ENCODE measurements at places on chromosomes 16 and 17.

DNA sequence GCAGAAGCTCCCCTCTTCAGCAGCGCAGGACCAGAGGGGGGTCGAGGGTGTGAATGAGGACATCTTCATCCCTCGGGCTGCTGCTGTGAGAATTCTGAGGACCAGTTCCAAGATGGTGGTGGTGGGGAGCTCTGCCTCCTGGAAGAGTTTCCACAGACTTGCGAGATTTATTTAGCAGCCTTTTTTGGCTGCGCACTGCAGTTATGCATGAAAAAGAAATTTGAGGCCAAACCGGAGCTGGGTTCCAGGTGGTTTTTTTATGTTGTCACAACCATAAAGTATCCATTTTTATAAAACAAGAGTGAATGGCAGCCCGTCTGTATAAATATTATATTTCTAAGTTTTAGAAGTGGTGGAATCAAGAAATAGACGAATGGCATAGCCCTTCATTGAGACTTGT lies 76.9 kb upstream of the CLEC18A start:
- no peak for DNase-seq

GRCh38 chr17:58047376-58048150 lies 35.7 kb upstream of the DYNLL2 start:
- no peak for DNase-seq

- no peak for DNase-seq
Measured at GRCh38 chr17:60077672-60078519, 825 bp downstream of the HEATR6 start.

DNA sequence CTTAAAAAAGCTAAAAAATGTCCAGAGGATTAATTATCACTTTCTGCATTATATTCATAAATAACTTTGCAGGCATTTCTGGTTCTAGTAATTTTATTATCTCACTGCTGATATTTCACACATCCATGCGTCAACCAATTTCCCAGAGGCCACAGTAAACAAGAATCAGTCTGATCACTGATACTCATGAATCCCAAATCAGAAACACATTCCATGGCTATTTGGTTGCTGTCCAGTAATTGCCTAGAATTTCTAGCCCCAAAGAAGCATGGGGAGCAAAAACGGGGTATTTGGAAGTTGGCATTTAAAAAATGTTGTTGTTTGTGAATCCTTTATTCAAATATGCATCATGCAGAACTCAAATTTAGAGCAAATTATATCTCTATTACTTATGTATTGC lies 244.8 kb downstream of the CDH8 start:
- DNase-seq, result no peak

- no peak for DNase-seq
Measured at GRCh38 chr17:39650121-39650579, 13.2 kb downstream of the STARD3 start.

- DNase-seq, result no peak
Measured at GRCh38 chr16:9903-10665, 43.3 kb downstream of the POLR3K start.

DNA sequence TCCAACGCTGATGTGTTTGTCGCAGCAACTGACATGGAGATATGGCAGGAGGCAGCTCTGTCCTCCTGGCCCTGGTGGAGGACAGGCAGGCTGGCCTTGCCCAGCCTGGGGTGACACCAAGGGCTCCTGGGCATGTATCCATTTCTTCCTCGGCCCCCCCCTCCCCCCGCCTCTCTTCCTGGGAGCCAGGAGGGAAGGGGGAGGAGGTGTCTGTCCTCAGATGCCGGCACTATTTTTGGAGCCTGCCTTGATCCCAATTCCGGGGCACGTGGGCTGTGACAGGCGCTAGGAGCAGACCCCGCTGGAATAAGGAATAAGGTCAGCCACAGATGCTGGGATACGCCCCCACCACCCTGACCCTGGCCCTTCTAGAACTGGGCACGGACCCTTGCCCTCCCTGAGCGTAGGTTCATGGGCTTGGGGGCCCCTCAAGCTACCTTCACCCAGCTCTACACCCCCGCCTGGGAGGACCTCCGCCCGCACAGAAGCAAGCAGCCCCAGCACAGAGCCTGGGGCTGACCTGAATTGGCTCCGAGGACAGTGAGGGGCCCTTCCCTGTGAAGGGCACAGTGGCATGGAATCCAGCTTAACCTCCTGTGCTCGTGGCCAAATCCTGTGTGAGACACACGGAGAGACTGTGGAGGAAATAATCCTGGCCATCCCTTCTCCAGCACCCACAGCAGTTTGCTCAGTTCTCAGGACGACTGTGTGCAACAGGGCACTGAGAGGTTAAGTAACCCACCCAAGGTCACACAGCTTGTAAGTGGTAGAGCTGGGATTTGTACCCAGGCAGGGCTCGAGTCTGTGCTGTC lies 24.1 kb downstream of the SEC14L5 start:
- no peak for DNase-seq

DNA sequence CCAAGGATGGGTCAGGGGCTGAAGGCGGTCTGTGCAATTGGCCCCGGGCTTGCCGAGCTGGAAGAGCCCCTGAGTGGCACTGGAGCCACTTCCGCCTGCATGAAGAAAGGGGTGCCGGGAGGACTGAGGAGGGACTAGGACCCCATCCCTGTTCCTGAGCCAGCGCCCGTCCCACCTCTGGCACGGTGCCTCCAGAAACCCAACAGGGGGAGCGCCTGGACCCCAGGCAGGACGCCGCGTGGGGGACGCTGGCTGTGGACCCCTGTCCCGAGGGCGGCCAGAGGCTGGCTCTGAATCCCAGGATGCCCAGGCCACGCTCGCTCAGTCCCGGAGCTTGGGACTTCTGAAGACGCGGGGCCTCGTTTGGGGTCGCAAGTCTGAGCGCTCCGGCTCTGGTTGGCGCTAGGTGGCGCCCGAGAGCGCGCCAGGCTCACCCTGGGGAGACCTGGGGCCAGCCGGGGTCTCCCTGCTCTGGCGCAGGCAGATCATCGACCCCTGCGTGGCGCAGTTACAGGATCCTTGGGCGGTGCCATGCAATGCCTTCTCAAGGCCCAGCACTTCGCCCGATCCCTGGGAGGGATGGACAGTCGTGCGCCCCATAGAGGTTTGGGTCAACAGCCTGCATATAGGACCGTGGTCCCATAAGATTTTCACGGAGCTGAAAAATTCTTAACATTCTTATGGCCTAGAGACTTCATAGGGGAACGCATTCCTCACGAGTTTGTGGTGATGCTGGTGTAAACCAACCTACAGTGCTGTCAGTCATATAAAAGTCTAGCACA lies 58.5 kb upstream of the CREBBP start:
- DNase-seq, result peak; percentile 83

- DNase-seq, result no peak
Measured at GRCh38 chr17:1077986-1078711, 81.2 kb downstream of the TIMM22 start.

DNA sequence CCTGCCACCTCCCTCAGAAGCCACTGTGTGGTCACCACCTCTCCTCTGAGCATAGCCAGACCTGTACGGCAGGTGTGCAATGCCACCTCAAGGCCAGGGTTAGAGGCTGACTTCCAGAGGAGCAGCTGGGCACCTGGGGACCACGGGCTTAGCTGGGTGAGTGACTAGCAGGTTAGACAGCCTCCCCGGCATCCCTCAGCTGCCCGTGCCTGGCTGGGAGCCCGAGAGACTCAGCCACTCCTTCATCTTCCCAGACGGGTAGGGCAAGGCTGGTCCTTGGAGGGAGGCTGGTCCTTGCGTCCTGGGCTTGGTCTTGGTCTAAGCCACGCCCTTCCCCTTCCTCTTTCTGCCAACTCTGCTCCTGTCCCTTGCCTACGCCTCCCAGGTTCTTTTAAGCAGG lies 7.8 kb downstream of the CRHR1 start:
- DNase-seq, result no peak

DNA sequence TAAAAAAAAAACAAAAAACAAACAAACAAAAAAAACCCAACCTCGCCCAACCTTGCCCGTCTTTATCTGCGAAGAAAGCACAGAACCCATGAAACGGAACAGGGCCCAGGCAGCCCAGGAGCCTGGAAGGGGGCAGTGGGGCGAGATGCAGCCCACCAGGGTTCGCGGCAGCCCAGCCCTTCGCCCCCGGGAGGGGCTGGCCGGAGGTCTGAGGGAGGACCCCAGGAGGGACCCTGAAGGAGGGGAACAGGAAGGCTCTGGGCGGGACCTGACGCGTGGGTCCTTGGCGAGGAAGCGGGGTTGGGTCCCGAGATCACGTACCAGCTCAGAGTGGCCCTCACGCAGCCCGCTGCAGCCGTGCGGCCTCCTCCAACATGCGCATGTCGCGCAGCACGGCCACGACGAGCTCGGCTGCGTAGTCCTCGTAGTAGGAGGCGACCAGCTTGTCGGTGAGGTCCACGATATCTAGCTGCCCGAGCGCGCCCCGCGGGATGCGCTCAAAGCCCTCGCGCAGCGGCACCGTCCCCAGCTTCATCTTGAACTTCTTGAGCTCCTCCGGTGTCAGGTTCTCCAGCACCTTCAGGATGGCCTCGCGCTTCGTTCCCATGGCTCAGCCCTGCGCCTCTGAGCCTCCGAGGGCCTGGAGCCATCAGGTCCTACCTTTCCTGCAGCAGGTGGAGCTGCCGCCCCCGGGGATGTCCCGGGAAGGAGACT lies at the start of gene PYDC1:
Gene PYDC1, minus strand, starts transcription at position 714 of the 714 bp plus-strand sequence. Its CDS starts 107 bp downstream, at position 607.
- no peak for DNase-seq

DNA sequence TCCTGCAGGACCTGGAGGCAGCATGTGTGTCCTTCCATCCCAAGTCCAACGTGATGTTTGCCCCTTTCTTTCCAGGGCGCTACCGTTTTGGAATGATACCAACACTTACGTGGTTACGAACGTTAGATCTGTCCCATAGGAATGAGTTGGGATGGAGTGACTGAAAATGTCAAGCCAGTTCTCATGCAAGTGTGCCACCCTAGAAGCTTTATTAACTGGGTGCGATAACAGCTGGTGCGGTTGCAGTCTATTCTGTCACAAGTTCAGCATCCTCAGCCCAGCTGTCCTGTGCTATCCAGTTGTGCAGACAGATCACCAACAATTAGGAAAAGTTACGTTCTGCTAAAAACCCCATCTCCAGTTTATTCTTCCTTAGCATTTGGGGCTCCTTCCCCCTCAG lies 52.5 kb downstream of the BANP start:
- no peak for DNase-seq

DNA sequence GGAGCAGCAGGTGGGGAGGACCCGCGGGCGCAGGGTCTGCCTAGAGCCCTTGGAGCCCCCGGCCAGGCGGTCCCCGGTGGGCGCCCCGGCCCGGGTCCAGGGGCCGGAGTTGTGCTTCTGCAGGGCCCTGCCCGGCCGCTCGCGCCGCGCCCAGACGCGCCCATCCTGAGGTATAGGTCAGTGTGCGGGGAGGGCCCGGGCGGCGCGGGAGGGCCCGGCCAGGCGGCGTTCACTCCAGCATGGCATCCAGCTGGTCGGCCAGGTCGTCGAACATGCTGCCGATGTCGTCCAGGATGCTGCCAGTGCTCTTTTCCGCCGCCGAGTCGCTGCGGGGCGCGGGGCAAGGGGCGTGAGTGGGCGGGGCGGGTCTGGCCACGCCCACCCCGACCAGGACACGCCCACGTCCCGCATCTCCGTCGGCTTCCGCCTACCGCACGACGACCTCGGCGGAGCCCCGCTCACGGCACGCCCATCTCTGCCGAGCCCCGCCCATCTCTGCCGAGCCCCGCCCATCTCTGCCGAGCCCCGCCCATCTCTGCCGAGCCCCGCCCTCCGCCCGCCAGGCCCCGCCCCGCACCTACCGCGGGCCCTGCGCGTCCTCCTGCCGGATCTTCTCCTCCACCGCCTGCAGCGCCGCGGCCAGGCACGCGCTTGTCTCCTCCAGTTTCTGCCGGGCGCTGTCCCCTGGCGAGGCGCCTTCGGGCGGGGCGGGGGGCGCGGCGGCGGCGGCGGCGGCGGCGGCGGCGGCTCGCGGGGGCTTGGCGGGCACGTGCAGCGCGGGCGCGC lies 17.9 kb downstream of the CASKIN1 start:
- no peak for DNase-seq

DNA sequence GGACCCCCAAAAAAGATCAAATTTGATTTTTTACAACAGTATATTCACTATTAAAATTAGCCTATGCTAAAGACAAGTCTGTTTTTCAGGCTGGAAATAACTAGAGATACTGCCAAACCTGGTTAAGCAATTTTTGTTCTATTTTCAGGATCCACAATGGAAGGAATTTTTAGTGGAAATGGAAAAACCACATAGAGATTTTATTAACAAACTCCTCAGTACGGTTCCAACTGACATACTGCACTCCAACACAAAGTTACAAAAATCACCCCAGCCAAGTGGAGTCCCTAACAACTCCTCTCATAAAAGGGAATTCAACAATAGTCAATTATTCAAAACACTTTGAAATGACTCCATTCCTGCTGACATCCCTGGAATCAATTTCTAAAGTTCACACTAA lies 101.6 kb upstream of the TOB1 start:
- no peak for DNase-seq

GRCh38 chr16:56631832-56632155 lies 665 bp upstream of the MT1M start:
- no peak for DNase-seq

GRCh38 chr17:81246679-81247338 lies 7.7 kb downstream of the NDUFAF8 start:
- no peak for DNase-seq

DNA sequence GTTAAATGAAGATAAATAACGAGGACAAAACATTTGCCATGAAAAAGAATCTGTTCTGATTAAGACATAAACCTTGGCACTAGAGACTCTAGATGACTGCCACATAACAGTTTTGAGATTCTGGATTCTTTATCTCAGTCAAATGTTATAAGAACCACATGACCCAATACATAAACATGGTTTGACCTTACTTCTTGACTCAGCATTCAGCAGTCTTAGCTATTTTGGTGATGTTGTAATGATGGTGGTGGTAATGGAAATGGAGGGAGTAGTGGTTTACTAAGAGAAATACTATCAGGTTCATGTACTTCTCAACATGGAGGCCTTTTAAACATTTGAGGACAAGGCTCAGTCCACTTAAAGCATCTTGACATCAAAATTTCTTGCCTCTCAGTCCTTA lies 925.4 kb downstream of the CDH11 start:
- no peak for DNase-seq

GRCh38 chr17:17994271-17995069 lies 21.8 kb downstream of the DRC3 start:
- DNase-seq, result no peak

DNA sequence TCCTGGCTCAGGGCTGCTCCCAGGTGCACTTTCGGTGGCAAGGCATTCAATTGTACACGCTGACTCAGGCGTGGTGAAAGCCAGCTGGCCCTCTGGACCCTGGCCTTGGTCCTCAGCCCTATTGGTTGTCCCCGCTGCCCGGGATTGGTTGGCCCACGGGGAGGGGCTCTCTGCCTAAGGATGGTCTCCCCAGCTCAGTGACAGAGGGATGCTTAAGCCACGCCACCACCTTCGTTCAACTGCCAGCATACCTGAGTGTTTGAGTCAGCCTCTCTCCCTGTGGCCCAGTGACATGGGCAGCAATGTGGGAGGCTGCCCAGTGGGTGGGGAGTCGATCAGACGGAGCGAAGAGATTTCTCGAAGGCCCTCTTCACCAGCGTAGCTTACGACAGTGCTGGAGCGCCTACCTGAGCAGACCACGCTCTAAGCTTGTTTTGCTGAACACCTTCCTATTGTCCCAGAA lies 30.3 kb downstream of the IRF8 start:
- DNase-seq, result no peak
